ENCODE measurements at places on chromosomes 2 and 18.

DNA sequence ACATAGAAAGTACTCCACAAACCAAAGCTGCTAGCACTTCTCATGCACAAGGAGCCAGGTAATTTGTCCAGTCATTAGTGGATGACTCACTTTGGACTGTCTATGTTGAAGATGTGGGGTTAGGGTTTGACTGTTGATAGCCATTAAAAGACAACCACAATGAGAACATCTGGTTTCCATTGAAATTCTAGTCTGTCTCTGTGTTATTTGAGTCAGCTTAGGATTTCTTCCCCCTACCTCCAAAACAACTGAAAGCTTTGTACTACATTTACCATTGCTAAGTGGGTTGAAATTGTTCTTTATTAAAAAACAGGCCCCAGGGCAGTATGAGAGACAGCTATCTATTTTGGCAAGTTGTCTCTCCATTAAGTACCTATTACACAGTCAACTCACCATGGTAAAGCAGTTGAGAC is 50.2 kb upstream of the ANKRD44 start:
- no peak for DNase-seq

- no peak for DNase-seq
Observed at GRCh38 chr2:133123904-133124303, 444.4 kb downstream of the NCKAP5 start.

GRCh38 chr2:113077921-113078320 is 10.2 kb downstream of the IL1F10 start:
- DNase-seq = no peak

GRCh38 chr18:51712821-51713220 is 515.3 kb upstream of the MEX3C start:
- DNase-seq = peak; percentile 8

DNA sequence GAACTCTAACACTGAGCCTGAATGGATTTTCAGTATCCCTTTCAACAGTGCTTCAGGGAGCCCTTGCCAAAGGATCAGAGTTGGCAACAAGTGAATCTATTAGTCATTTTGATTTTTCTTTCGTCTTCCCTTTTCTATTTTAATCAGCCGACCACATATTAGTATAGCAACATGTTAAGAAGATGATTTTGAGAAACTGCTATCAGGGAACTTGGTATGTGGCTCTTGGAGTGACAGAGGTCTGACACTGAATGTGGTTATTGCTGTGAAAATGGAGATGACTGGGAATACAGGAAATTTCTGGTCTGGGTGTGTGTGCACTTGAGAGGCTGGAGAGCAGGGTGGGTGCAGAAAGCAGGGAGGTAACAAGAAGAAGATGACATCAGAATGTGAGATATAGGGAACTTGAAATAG is 28.7 kb upstream of the IL1RL1 start:
- DNase-seq = no peak

DNA sequence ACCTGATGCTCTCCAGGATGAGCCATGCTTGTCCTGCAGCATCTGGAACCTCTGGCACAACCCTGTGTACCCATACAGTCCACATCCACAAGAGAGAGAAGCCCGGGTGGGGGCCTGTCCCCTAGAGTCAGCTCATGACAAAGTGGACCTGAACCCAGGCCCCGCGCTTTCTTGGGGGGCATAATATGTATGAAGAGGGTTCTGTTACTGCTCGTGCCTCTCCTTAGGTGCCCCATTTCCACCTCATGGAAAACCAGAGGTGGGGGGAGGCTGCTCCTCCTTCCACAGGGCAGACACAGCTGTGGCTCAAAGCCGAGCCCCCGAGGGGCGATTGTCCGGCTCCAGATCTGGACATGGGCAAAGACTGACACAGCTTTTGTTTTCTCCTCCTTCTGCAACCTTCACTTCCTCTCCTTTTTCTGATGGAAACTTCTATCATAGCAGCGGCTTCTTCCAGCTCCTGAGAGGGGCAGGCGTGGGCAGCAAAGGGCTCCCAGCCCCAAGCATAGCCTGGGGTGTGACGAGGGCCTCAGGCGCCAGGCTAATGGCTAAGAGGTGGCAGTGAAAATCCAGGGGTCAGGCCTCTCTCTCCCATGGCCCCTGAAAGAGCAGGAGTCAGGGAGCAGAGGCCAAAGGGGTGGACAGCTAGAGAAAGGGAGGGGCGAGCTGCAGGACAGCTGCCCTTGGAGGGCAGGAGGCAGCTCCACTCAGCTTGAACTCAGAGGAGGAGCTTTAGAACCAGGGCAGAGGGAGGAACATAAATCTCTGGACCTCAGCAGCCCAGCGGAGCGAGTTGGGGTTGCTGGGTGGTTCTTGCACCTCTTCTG is 155.5 kb downstream of the ZFP36L2 start:
- no peak for DNase-seq

DNA sequence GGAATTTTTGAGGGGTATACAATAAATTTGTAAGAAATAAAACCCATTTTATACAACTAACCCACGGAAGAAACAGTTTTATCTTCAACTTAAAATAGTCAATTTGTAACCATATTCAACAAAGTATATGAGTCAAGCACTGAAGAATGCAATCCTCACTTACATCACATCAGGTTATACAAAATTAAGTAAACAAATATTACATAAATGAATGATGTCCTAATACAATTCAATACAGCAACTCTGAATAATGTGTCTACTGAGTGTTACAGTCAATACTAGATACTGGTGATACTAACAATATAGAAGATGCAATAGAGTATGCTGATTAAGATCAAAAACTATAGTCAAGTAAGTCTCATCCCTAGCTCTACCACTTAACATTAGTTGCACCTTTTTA is 58.6 kb downstream of the FANCL start:
- DNase-seq = no peak

- no peak for DNase-seq
Observed at GRCh38 chr2:29520001-29520400, 401.4 kb downstream of the ALK start.

DNA sequence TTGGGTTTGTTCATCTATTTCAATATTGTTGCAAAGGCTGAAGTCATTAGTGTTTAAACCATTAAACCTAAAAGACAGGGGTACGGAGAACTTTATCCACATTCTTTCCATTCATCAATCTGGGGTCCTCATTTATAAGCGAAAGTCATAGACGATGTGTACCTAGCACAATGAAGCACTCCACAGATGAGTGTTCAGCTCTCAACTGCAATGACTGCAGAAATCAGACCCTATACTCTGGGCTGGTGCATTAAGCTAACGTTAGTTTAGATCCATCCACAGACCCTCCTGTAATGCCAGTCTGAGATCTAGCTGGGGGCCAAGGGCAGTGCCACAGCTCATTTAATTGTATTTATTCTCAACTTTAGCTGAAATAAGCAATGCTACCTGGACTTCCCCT is 155.2 kb downstream of the AFF3 start:
- DNase-seq = no peak

- peak; percentile 34 for DNase-seq
Observed at GRCh38 chr18:286515-287310, 18.9 kb upstream of the THOC1 start.

- DNase-seq = no peak
Observed at GRCh38 chr18:57859314-57859713, 56.2 kb upstream of the ATP8B1 start.

GRCh38 chr2:133674066-133674432 is 105.8 kb upstream of the NCKAP5 start:
- no peak for DNase-seq

DNA sequence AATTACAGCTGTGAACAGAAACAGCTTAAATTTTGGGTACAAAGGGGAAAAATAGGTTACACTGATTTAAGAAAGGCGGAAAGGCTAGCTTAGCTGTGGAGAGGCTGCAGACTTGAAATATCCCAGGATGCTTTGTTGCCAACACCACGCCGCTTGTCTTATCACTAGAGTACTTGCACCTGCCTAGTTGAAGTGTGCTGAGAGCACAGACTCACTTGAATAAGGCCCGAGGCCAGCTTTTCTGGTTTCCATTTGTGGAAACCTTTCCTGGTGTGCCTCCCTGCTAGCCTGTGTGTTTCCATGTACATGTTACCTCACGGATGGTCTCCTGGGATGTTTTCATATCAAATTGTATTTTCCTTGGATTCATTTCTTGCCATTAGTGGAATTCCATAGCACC is 3.2 kb downstream of the CABLES1 start:
- DNase-seq = no peak

GRCh38 chr2:162490052-162490717 is 146.3 kb downstream of the GCA start:
- DNase-seq = no peak

DNA sequence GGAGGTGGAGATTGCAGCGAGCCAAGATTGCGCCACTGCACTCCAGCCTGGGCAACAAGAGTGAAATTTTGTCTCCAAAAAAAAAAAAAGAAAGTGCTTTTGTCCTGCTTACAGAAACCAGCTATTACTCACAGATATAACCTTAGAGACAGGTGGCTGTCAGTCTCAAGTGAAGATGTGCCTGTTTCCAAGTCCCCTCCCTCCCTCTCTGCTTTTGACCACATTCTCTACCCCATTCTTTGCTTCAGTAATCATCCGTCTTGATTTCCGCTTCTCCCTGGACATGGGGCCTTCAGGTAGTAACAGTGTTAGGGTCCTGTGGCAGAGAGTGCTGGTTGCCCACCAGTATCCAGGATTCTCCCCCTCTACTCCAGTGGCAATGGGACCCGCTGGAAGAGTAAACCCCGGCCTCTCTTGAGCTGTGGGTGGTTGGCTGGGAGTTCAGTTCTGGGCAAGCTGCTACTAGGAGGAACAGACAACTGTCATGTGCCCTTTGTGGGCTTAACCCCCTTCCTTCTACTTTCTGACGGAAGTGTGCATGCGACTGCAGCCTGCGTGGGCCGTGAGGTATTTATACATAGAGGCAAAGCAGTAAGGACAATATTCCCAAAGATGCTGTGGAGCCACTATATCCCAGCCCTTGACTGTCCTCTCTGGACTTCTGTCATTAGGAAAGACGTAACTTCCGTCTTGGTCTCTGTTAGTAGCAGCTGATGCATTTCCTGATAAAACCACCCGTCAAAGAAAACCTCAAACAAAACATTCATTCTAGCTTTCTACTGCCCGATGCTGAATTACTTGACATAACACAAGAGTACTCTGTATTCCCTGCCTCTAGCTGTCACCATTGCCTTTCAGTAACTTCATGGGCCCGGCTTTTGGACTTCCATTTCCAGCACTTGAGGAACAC is 17.8 kb downstream of the PDCL3 start:
- no peak for DNase-seq

- no peak for DNase-seq
Observed at GRCh38 chr18:79453816-79454735, 58.3 kb downstream of the NFATC1 start.

GRCh38 chr18:46736135-46736534 is 20.7 kb downstream of the ST8SIA5 start:
- no peak for DNase-seq

DNA sequence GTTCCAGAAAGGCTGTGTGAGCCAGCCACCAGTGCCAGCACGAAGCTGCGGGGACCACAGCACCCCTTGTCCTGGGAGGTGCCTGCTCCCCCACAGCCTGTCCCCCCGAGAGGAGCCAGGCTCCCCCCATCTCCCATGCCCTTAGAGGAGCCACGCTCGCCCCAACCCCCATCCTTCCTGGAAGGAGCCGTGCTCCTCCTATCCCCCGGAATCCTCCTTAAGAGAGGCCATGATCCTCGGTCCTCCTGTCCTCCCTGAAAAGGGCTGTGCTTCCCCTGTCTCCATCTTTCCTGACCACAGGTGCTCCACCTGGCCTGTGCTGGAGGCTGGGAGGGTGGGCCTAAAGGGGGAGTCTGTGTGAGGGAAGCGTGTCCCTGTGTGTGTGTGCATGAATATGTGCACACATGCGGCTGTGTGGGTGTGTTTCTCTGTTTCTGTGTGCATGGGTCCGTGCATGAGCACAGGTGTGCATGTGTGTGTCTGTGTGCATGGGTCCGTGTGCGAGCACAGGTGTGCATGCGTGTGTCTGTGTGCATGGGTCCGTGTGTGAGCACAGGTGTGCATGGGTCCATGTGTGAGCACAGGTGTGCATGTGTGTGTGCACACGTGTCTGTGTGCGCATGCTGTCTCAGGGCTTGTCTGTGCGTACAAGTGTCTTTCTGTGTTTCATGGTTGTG is 80.3 kb downstream of the RTP5 start:
- no peak for DNase-seq

DNA sequence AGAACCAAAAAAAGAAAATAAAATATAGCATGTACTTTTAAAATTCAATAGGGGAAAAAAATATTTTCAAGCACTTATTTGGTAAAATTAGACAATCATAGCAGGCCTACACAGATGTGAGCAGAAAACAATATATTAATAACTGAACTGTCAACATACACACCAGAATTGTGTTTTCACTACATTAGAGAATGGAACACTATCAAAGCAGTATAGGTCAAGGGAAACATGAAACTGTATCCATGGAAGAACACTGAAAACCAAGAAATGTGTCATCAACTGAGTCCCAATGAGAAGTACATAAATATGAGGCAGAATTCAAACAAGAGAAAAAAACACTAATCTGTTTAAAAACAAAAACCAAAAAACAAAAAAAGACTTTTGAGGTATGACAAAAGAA is 132.4 kb downstream of the USP34 start:
- no peak for DNase-seq

GRCh38 chr18:27609221-27609620 is 424.1 kb upstream of the CHST9 start:
- DNase-seq = no peak

DNA sequence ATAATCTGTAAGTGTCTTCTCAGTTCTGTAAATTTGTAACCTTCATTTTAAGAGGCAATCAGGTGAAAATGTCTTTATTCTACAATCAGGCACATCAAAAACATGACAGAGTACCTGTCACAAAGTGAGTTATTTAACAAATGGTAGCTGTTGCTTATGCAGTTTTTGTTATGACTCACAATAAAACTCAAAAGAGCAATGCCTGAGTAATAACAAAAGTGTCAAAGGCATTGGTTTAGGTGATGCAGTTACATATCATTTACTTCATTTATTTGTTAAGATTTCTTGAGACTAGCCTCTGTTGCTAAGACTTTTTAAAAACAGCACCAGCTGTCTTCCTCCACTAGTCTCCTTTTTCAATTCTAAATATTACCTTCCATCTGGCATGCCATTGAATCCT is 177.8 kb downstream of the KIAA1328 start:
- no peak for DNase-seq

- DNase-seq = no peak
Observed at GRCh38 chr2:18299423-18300212, 260.8 kb downstream of the RDH14 start.

GRCh38 chr18:45274026-45274425 is 341.2 kb upstream of the SLC14A2 start:
- DNase-seq = no peak

- DNase-seq = no peak
Observed at GRCh38 chr18:45663403-45664045, 48.2 kb downstream of the SLC14A2 start.

DNA sequence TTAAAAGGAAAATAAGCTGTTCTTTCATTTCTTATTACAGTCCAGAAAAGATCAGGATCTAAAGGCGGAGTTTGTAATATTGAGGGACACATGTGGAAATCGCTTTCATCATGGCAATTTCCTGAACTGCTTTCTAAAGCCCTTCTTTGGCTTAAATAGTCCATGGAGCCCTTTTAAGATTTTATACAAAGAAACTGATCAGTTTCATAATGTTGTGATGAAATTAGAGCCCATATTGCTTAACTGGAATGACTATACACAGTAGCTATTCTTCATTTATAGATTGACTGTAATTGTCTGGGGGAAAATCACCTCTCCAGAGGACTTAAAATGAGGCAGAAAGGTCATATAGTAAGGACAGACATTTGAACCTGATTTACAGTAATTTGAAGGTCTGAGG is 322.2 kb downstream of the ETAA1 start:
- DNase-seq = no peak
